NCI-H2029 (cell line): ENCODE measurements at places on chromosomes 11 and 22.

DNA sequence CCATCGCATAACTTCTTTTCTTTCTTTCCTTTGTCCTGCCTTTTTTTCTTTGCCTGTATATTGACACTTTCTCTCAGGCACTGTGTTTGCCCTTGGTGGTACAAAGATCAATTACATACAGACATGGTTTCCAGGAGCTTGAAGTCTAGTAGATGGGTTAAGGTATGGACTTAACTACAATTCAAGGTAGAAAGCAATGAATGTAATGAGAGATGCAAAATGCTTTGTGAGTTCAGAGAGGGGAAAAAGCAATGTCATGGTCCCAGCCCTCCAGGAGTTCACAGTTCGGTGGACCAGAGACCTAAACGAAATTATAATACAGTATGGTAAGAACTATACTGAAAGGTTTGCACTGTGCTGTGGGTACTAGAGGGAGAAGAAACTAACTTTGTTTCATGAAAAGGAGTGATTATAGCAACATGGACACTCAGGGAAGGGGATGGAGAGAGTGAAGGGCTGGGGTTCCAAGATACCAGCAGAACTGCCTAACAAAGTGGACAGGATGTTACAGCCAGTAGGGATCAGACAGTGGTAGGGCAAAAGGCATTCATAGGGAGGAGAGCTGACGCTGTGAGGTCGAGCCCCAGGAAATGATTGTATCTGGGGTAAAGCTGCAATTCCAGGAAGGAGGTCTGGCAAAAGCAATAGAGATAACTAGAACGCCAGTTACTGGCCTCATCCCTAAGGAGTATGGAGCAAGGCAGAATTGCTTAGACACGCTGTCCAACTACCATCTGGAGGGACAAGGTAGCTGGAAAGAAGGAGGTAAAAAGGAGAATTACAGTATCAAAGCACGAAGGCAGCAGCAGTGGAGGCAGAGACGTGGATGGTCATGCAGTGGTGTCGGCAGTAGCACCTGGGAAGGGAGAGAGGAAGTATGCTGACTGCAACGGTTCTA lies 158.3 kb upstream of the MTMR2 start:
- no peak for DNase-seq

- no peak for DNase-seq
Measured at GRCh38 chr11:27582621-27583020, 76.1 kb upstream of the LIN7C start.

DNA sequence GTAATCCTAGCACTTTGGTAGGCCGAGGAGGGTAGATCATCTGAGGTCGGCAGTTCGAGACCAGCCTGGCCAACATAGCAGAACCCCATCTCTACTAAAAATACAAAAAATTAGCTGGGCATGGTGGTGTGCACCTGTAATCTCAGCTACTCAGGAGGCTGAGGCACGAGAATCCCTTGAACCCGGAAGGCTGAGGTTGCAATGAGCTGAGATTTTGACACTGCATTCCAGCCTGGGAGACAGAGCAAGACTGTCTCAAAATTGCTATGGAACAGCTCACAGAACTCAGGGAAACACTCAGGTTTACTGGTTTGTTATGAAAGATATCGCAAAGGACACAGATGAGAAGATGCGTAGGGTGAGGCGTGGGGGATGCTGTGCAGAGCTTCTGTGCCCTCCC lies 2.7 kb downstream of the FAM118A start:
- DNase-seq = no peak

DNA sequence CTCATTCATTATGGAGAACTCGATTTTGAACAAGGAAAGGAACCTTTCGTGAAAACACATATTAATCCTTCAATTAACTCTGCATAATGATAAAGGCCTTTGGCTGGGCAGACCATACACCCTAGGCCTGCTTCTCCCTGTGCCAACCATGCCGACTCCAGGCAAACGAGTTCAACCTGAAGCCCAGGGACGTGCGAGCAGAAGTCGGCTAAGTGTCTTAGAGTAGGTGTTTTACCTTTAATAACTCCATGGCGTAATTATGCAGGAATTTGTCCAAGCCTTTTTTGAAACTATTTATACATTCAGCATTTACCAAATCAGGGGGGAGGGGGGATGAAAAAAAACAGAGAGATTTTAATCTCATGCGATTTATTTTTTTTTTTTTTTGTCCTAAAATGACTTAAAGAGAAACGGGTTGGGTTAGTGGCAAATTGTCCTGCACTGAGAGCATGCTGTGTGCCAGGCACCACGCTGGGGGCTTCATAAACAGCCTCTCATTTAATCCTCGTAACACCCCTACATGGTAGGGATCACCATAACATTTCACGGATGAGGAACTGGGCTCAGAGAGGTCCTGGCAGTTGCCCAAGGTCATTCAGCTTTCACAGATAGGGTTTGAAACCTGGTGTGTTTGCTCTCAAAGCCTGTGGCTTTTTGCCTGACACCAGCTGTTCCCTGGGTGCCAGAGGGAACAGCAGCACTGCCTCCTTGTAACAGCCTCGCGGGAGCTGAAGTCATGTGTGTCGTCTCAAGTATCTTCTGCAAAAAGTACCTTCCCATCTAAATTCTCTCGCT lies 423.9 kb downstream of the MN1 start:
- DNase-seq = peak; percentile 95
